ENCODE measurements at places on chromosomes 2 and 18. TPM values are rescaled to one million over a fixed set of nuclear protein-coding genes. Genes with fewer than 3 reads are reported as not detected.

CD8B2 gene
- total RNA-seq = 0.11 TPM

ZNF385B gene
- total RNA-seq = 30.8 TPM

ADRA2B gene
- total RNA-seq = 1.9 TPM

GAREM2 gene
- 5.5 TPM for total RNA-seq

NBAS gene
- 91.9 TPM for total RNA-seq

WNT6 gene
- total RNA-seq = 1.0 TPM

MREG gene
- total RNA-seq = 29.5 TPM

PID1 gene
- total RNA-seq = 31.1 TPM

GRB14 gene
- 7.8 TPM for total RNA-seq

SPP2 gene
- total RNA-seq = not detected

UGT1A5 gene
- total RNA-seq = 0.16 TPM

NT5C1B gene
- not detected for total RNA-seq

AFF3 gene
- 29.7 TPM for total RNA-seq

NIFK gene
- 78.8 TPM for total RNA-seq

FTCDNL1 gene
- total RNA-seq = 2.3 TPM

KLHL14 gene
- total RNA-seq = 15.2 TPM

SLC38A11 gene
- total RNA-seq = 52.7 TPM

SAG gene
- 16.7 TPM for total RNA-seq

SEPTIN10 gene
- 83.8 TPM for total RNA-seq

CXCR2 gene
- total RNA-seq = 0.99 TPM

ARHGAP15 gene
- total RNA-seq = 20.8 TPM

TXNDC2 gene
- total RNA-seq = not detected

LAMA3 gene
- 25.9 TPM for total RNA-seq

NEU2 gene
- total RNA-seq = not detected

HAT1 gene
- 63.2 TPM for total RNA-seq

NXPH2 gene
- total RNA-seq = 9.1 TPM

SCN2A gene
- total RNA-seq = 24.2 TPM

VPS54 gene
- total RNA-seq = 47.1 TPM

ANAPC1 gene
- 70.0 TPM for total RNA-seq

BMP10 gene
- not detected for total RNA-seq

ASXL3 gene
- total RNA-seq = 30.6 TPM

DSG1 gene
- 8.5 TPM for total RNA-seq

LIMS1 gene
- 73.2 TPM for total RNA-seq

WIPF1 gene
- 32.8 TPM for total RNA-seq

IFT172 gene
- 57.2 TPM for total RNA-seq

CPLX4 gene
- total RNA-seq = 46.1 TPM

POTEI gene
- total RNA-seq = 0.22 TPM

ADD2 gene
- total RNA-seq = 64.5 TPM

METAP1D gene
- total RNA-seq = 23.1 TPM

PKDCC gene
- 143 TPM for total RNA-seq

RIT2 gene
- 0.38 TPM for total RNA-seq

XIRP2 gene
- total RNA-seq = 7.5 TPM

PJVK gene
- 6.2 TPM for total RNA-seq

MC4R gene
- total RNA-seq = 1.2 TPM

DPP4 gene
- 12.3 TPM for total RNA-seq

HSBP1L1 gene
- 6.3 TPM for total RNA-seq

KIF3C gene
- 30.7 TPM for total RNA-seq

MGAT4A gene
- 38.6 TPM for total RNA-seq

LINC00305 gene
- not detected for total RNA-seq

TANC1 gene
- total RNA-seq = 67.7 TPM

SERPINB5 gene
- 6.3 TPM for total RNA-seq
